HCT116 (cell line): ENCODE measurements at places on chromosomes 5 and 9.

DNA sequence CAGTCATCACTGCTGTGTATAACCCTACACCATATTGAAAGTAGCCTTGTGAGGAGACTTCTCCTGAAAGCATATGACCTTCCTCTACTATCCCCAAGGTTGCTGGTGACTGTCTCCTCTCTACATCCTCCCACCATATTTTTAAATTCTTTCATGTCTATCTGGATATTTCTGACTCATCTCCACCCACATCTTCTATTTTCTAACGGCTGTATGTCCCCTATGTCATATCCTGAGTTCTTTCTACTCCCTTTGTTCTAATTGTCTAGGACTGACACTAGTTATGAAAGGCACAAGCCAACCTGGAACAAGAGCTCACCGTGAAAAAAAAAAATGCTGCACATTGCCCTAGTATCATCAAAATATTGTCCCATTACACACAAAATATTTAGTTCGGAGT, 218.3 kb upstream of the ZNF462 start:
- no peak for DNase-seq

DNA sequence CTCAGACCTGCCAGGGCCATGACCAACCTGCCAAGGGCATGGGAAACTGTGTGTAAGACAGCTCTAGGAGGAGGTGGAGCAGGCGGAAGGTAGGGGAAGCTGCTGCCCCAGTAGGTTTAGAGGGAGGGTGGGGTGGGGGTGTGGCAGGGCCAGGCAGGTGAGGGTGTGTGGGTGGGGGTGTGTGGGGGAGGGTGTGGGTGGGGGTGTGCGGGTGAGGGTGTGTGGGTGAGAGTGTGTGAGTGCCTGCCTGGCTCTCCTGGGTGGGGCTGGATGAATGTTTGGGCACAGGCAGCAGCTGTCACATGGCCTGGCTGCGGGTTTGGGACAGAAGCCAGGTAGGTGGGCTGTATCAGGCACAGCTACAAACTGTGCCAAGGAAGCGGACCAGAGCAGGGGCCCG, 8.8 kb upstream of the N4BP3 start:
- DNase-seq, result no peak

DNA sequence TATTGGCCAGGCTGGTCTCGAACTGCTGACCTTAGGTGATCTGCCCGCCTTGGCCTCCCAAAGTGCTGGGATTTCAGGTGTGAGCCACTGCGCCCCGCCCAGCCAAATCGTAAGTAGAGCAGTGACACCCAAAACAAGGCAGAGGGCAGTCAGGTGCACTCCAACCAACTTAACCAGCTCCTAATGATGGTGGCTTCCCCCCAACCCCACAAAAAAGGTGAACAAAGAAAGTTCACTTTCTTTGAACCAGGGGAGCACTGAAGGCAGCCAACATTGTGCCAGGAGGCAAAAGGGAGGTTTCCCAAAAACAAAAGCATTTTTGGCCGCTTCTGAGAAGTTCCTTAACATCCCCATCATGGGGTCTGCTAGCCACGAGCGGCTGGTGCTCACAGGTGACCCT, 9.6 kb downstream of the GMCL2 start:
- no peak for DNase-seq

GRCh38 chr9:37104183-37104889, 16.0 kb upstream of the ZCCHC7 start:
- no peak for DNase-seq

GRCh38 chr5:63247651-63248050, 669.0 kb downstream of the LRRC70 start:
- no peak for DNase-seq

DNA sequence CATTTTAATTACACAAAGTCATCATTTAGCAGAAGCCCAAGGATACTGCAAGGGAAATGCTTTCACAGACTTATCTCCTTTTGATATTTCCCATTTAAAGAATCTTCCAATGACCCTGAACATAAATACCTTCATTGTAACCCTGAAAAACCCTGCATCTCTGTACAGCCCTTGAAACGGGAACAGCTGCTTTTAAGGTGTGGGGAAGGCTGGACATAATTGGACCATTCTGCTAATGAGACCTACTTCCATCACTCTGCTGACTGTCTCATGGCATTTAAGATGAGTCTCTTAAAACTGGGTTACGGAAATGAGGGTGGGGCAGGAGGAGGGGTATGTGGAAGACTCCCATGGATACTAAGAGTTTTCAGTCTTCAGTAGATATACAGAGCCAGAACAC, 485.8 kb downstream of the BRINP1 start:
- no peak for DNase-seq

- DNase-seq, result no peak
Measured at GRCh38 chr5:128673970-128674369, 135.9 kb upstream of the FBN2 start.

- DNase-seq, result no peak
Measured at GRCh38 chr5:143057580-143057999, 287.4 kb downstream of the ARHGAP26 start.

- no peak for DNase-seq
Measured at GRCh38 chr5:147925020-147925419, 18.7 kb upstream of the C5orf46 start.

DNA sequence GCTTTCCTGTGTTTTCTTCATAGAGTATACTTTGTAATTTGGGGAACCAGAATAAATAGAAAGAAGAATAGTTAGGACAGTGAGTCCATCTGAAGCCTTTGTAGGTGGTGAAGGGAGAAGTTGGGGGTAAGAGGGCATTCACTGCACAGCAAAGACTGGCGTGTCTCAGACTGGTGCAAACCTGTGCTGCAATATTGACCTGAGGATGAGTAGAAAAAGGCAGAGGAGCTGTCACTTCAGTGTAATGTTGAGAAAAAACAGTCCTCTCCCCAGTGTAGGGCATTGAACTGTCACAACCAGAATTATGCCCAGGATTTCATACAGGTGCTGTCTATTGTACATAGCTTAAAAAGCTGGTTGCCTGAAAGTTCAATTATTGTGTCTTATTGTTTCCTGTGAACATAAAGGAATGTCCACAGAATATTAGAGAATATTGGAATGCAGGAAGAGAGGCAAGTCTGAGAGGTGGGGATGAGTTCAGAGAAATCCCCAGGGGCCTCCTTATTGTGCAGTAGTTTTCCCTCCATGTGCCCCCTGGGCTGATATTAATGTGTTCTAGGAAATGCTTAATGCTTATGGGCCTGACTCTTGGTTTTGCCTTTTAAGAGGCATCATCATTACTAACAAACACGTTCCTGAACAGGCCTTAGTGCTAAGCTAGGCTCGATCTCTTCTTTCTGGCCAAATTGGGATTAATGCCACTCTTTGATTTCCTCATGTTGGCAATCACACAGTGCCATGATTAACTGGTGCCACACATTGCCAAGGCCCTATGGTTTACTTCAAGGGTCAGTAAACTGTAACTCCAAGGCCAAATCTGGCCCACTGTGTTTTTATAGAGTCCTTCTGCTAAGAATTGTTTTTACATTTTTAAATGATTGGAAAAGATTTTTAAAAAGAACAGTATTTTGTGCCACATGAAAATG, 34.0 kb downstream of the DAPK1 start:
- DNase-seq, result no peak

DNA sequence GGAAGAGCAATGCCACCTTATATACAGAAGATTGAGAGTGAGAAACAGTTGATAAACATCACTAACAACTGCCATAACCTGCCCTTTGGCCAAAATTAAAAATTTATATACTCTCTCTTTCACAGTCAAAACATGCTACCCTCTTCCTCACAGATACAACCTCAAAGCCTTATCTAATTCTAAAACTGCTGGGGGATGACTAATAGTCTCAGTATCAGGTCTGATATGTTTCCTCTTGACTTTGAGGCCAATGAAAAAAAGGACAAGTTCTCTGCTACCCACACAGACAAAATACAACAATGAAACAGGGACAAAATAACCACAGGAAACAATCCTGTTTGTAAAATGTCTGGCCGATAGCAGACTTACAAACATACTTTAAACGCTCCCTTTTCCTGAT, 485.6 kb upstream of the NUDT12 start:
- no peak for DNase-seq
